GM23248 (cell line): ENCODE measurements at places on chromosomes 5 and 9. TPM values are rescaled to one million over a fixed set of nuclear protein-coding genes. Genes with fewer than 3 reads are reported as not detected.

Gene SLC31A2
- total RNA-seq = 11.1 and 20.8 TPM in 2 replicates

DNA sequence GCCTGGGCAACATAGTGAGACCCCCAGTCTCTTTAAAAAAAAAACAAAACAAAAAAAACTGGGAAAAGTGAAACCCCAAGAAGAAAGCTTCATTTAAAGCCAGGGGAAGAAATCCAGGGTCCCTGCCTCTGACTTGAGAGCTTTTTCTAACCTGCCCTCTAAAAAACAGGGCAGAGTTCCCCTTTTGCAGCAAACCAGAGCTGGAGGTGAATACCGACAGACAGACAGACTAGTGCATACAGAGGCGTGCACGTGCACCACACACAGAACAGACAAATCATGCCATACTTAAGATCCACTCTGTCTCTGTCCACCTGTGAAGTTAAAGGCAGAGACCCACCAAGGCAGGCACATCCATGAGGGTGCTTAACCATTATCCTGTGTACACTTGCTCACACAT is 11.7 kb upstream of the AQP3 start:
- H3K4me1 ChIP-seq = peaks cover 5% of the 10 kb centered on the region; the same call in 1 of the 2 replicates
- no peaks in the 10 kb centered on the region for H3K27me3 ChIP-seq
- no peak for DNase-seq

- peak overlapping the region; percentile 36 for H3K4me3 ChIP-seq
- H3K27ac ChIP-seq = no peak overlapping the region
- DNase-seq = peak; percentile 66
- no peaks in the 10 kb centered on the region for H3K4me1 ChIP-seq
Measured at GRCh38 chr9:137168904-137169856, 671 bp downstream of the LRRC26 start.

GRCh38 chr5:124865603-124866354 is 119.3 kb upstream of the ZNF608 start:
- H3K4me3 ChIP-seq = no peak overlapping the region
- no peak for DNase-seq
- peaks cover 42% of the 10 kb centered on the region for H3K4me1 ChIP-seq
- H3K27me3 ChIP-seq = no peaks in the 10 kb centered on the region
- H3K36me3 ChIP-seq = no peaks in the 10 kb centered on the region
- H3K27ac ChIP-seq = no peak overlapping the region

Gene SPINK1
- not detected in 2 replicates for total RNA-seq

DNA sequence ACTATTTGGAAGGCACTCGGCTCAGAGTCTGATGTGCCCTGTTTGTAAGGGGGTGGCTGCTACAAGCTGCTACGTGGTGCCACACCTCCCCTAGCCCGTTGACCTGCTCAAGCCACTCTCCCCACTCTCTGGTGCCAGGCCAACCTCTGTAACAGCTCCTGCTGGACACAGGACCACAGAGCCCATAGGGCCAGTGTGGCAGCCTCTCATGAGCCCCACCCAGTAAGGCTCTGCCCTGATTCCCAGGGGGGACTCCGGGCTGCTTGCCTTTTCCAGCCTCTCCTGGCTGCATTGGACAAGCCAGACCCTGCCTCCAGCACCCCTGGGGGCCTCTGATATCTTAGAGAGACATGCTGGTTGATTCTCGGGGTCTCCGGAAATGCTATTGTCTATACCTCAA is 53.3 kb upstream of the ANGPTL2 start:
- H3K27me3 ChIP-seq = no peaks in the 10 kb centered on the region
- no peaks in the 10 kb centered on the region for H3K4me1 ChIP-seq
- no peak overlapping the region for H3K4me3 ChIP-seq
- H3K27ac ChIP-seq = no peak overlapping the region
- no peaks in the 10 kb centered on the region for H3K36me3 ChIP-seq
- no peak for DNase-seq

DNA sequence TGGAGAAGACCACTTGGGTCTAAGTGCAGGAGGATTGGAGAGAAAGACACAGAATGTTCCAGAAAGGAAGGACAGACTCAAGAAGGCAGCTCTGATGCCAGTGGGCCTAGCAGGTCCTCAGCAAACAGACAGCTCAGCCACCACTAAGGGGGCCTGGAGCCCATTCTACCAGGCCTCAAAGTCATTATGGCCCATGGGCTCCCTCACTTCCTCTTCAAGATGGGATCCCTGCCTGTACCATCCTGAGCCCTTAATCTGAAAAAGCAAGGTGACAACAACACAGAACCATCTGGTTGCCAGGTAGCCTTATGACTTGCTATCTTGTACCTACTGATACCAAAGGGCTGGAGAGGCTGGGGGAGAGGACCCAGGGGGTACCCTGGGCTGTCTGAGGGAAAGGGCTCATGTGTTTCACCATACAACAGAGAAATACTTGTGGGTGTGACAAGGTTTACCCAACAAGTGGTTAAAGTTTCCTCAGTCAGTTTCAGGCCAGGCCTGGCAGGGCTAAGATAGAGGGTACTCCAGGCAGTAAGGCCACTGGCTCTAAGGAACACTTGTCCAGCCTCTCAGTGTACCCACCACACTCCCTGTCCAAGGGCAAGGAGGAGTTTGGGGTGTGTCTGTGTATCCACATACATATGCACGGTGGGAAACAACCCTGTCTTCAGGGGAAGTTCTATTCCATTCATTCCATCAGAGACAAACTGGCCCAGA is 30.7 kb downstream of the TCF7 start:
- H3K4me3 ChIP-seq = no peak overlapping the region
- H3K27me3 ChIP-seq = no peaks in the 10 kb centered on the region
- DNase-seq = no peak
- H3K4me1 ChIP-seq = peaks cover 6% of the 10 kb centered on the region; the same call in 1 of the 2 replicates
- H3K36me3 ChIP-seq = peaks cover 13% of the 10 kb centered on the region; the same call in 1 of the 2 replicates

DNA sequence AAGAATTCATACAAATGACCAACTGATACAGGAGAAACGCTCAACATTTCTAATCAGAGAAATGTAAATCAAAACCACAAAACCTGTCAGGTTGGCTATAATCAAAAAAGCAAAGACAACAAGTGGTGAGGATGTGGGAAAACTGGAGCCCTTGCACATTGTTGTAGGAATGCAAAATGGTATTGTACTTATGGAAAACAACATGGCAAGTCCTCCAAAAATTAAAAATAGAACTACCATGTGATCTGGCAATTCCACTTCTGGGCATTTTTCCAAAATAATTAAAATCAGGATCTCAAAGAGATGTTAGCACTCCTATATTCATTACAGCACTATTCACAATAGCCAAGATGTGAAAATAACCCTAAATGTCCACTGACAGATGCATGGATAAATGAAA is 76.1 kb downstream of the FNIP1 start:
- no peak overlapping the region for H3K4me3 ChIP-seq
- H3K4me1 ChIP-seq = no peaks in the 10 kb centered on the region
- DNase-seq = no peak
- H3K27me3 ChIP-seq = no peaks in the 10 kb centered on the region

DNA sequence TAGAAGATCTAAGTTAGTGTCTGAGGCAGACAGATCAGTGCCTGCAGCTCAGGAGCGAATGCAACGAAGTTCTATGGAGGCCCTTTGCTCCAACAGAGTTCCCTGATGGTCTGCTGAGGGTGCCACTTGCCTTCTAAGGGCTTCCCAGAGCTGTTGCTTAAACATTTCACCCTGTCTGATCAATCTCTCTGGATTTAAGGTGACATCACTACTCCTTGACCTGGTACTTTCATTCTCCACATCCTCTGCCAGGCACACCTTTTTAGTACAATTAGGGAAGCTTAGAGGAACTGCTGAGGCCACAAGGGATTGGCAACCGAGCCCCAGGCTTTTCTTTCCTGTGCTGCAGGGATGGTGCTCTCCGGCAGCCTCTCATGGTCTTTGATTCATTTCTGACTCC is 94.2 kb upstream of the IFNK start:
- no peak overlapping the region for H3K4me3 ChIP-seq
- 0 out of 2 replicates have a peak, but pooled peaks cover 6% of the 10 kb centered on the region for H3K27me3 ChIP-seq
- DNase-seq = no peak
- H3K4me1 ChIP-seq = 0 out of 2 replicates have a peak, but pooled peaks cover 5% of the 10 kb centered on the region
- H3K36me3 ChIP-seq = no peaks in the 10 kb centered on the region

GRCh38 chr5:80976985-80977384 is 16.8 kb downstream of the RASGRF2 start:
- H3K4me1 ChIP-seq = no peaks in the 10 kb centered on the region
- DNase-seq = no peak
- no peak overlapping the region for H3K27ac ChIP-seq
- H3K36me3 ChIP-seq = no peaks in the 10 kb centered on the region
- no peaks in the 10 kb centered on the region for H3K27me3 ChIP-seq

Gene MLANA
- not detected in 2 replicates for total RNA-seq

DNA sequence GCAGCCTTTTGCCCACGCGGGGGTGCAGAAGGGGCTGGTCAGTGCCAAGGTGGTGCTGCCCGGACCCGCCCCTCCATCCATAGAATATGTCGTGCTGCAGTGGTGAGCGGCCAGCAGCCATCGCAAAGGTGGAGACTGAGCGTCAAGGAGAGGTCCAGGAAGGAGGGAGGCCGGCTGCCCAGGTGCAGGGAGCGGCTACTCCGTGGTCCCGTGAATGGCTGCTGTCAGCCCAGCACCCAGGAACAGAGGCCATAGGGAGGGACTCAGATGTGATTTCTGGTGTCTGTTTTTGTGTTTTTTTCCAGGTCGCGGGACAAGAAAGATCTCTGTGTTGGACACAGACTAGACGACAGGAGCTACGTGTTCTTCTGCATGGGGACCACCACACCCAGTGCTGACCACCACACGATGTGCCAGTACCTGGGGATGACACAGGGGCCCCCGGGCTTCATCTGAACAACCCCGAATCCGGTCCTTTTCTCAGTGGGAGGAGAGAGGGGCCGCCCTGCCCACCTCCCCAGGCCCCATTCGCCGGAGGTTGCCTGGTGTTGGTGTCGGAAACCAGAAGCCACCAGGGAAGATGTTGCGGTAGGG is 29.0 kb downstream of the PAEP start:
- H3K4me1 ChIP-seq = no peaks in the 10 kb centered on the region
- no peak overlapping the region for H3K4me3 ChIP-seq
- H3K27ac ChIP-seq = no peak overlapping the region
- peaks cover 13% of the 10 kb centered on the region for H3K27me3 ChIP-seq
- DNase-seq = no peak
- no peaks in the 10 kb centered on the region for H3K36me3 ChIP-seq

- no peaks in the 10 kb centered on the region for H3K27me3 ChIP-seq
- H3K4me3 ChIP-seq = peak overlapping the region; percentile 82
- no peak for DNase-seq
- H3K4me1 ChIP-seq = peaks cover 8% of the 10 kb centered on the region; the same call in 1 of the 2 replicates
Measured at GRCh38 chr9:137552022-137552768, 516 bp downstream of the MRPL41 start.

DNA sequence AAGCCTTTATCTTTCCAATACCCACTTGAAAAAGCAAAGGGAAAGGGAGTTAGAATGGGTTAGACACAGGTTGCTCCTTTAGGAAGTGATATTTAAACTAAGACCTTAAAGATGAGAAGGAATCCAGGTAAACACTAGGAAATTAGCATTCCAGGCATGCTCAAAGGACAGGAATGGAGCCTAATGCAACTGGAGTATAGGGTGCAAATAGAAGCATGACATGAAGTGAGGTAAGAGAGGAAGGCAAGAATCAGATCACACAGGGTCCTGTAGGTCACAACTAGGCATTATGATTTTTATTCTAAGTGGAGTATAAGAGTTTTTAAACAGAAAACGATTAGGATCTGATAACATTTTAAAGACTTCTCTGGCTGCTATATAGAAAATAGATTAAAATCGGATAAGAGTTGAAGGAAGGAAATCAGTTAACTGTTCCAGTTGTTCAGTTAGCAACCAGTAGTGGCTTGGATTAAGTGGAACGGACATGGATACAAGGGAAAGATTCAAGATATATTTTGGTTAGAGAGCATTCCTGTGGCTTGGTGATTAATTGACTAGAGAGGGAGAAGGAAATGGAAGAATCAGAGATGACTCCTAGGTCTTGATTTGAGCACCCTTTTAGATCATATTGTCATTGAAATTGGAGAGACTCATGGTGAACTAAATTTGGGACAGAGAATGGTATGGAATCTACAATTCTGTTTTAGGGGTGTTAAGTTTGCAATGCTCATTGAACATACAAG is 95.9 kb downstream of the FBXO4 start:
- DNase-seq = peak; percentile 47
- H3K27ac ChIP-seq = no peak overlapping the region
- no peaks in the 10 kb centered on the region for H3K27me3 ChIP-seq
- H3K4me3 ChIP-seq = no peak overlapping the region
- H3K36me3 ChIP-seq = no peaks in the 10 kb centered on the region

Gene MRRF
- 22.8 and 30.8 TPM in 2 replicates for total RNA-seq

Gene SLC1A1
- total RNA-seq = 45.4 and 47.6 TPM in 2 replicates

DNA sequence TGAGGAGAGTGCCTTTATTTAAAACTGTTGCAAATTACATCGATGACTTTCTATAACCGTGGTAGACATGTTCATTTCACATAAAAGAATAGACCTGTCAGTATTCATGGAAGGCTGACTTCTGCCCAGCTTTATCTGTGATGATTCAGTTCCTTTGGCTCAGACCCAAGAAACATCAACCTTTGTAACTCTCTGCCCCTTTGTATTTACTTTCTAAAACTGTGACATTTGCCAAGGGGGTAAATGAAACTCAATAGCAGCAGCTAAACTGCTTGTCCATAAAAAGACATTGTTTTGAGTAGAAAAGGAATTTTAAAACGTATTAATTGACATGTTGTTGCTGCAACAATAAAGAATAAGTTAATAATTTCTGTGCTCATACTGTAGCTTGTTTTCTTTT is 137.8 kb upstream of the ANKH start:
- no peak overlapping the region for H3K4me3 ChIP-seq
- H3K36me3 ChIP-seq = no peaks in the 10 kb centered on the region
- peak; percentile 66 for DNase-seq
- peaks cover 43% of the 10 kb centered on the region for H3K4me1 ChIP-seq
- peak overlapping the region; percentile 82 for H3K27ac ChIP-seq

Gene ZCCHC7
- total RNA-seq = 15.3 and 16.3 TPM in 2 replicates
